ENCODE measurements at places on chromosomes 12 and 14.

DNA sequence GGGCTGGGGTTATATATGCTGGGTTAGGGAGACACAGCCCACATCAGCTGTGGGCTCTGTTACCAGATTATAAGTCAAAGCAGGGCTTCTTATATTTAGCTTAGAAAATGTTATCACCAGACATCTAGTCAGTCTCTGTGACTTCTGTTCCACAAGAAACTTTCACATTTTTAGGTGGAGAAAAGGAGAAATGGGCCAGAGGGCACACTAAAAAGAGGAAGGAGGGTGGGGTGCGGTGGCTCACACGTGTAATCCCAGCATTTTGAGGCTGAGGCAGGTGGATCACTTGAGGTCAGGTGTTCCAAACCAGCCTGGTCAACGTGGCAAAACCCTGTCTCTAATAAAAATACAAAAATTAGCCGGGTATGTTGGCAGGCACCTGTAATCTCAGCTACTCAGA lies 28.0 kb upstream of the SLC38A1 start:
- no peak for DNase-seq

- DNase-seq = no peak
These were observed 78.5 kb downstream of the TNFAIP2 start for GRCh38 chr14:103201801-103202200.

GRCh38 chr12:116263844-116264243 lies 13.6 kb downstream of the MED13L start:
- no peak for DNase-seq

GRCh38 chr14:54117924-54118323 lies 161.3 kb upstream of the BMP4 start:
- DNase-seq = no peak

GRCh38 chr12:10243818-10244520 lies 31.3 kb downstream of the GABARAPL1 start:
- DNase-seq = no peak

GRCh38 chr14:65348137-65348536 lies 64.4 kb upstream of the FUT8 start:
- DNase-seq = no peak

Data from Ammon's horn (tissue), 1 donor.